ENCODE measurements at places on chromosomes 6 and 20.

GRCh38 chr6:13803581-13803980 lies 10.8 kb downstream of the MCUR1 start:
- no peak for DNase-seq

DNA sequence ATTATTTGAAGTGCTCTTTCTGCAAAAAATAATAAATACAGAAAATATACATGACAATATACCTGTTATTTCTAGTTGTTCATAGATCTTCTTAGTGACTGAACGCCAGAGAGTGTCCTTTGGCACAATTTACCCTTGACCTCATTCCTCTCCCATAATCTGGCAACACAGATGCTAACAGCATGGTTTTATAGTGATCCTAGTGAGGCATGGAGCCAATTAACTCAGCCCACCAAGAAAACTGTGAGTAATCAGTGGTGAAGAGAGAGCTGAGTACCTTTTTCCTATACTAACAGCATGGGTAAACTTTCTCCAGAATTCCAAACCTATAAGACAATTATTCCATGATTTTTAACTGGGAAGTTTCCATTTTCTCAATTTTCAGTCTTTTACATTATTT lies 61.0 kb downstream of the VGLL2 start:
- DNase-seq, result no peak

DNA sequence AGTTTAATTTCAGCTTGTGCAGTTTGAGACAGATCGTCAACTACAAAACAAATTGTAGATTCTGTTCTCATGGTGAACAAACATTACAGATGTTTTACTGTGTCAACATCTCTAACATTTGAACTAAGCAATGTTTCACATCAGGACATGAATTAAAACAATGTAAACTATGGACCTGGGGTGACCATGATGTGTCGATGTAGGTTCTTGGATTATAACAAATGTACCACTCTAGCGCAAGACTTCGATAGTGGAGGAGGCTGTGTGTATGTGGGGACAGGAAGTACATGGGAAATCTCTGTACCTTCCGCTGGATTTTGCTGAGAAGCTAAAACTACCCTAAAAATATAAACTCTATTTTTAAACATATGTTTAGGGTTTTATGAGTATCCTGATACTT lies 17.1 kb downstream of the HIVEP2 start:
- no peak for DNase-seq

- DNase-seq, result peak; percentile 37
These were observed 27.5 kb downstream of the RSPH3 start for GRCh38 chr6:158972241-158973233.

DNA sequence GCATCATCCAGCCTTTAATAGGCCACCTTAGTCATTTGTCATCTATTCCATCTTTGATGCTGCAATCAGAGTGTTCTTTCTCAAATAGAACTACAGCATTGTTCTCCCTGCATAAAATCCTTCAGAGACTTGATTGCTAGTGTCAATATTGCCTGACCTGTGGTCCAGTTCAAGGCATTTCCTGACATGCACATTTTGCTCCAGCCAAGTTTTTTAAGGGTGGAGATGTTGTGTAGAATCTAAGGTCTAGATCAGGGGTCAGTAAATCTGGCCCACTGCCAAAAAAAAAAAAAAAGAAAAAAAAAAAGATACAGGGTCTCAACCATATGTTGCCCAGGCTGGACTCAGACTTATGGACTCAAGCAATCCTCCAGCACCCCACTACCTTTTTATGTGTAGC lies 354.4 kb downstream of the FRK start:
- no peak for DNase-seq

DNA sequence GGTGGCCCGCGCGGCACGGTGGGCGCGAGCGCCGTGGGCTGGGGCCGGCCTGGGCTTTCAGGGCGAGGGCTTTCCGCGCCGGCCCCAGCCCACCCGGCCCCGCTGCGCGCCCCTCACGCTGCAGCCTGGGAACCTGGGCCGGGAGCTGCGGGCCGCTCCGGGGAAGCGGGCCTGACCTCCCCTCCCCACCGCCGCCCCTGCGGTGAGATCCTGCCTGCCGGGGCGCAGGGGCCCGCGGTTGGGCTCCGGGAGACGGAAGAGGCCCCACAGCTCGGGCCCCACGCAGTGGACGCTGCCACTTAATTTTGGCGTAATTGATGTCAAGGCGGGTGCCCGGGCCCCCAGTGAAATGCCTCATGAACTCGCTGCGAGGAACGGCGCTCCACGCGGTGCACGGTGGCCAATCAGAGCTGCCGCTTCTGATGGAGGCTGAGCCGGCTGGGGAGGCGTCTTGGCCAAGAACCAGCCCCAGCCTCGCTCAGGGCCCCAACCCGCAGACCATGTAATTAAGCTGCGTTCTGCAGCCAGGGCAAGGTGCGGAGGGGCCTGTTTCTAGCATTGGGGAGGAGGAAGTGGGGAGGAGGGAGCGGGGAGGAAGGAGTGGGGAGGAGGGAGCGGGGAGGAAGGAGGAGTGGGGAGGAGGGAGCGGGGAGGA lies 96.1 kb upstream of the BHLHE23 start:
- DNase-seq, result no peak

- DNase-seq, result no peak
These were observed 8.8 kb downstream of the RAET1L start for GRCh38 chr6:150016324-150017185.

DNA sequence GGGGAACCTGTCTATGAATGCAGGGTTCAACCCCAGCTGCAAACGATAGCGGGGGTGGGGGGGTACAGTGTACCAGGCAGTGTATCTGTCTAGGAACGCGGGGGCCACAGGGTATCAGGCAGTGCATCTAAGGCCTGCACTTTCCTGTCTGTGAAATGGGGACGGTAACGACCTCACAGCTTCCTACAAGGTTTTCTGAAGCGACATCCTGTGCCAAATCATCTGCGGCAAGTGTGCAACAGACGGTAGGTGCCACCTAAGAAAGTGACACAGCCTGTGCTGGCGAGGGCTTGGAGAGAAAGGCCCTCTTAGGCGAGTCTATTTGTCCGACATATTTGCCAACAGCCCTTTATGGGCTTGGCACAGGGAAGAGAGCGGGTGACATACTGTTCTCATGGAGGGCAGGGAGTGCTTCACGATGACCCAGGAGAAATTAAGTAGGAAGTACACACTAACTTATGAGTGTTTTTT lies 3.8 kb downstream of the DIDO1 start:
- no peak for DNase-seq

DNA sequence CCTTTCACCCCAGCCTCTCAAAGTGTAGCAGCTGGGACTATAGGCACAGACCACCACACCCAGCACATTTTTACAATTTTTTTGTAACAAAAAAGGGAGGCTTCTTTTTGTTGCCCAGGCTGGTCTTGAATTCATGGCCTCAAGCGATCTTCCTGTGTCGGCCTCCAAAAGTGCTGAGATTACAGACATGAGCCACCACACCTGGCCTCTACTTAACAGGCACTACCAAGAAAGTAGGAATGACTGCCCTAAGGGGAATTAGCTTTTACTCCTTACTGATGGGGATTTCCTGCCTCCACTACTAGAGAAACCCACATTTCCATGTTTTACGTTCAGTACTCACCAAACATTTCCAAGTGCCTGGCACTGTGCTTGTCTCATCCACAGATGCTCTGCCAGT lies 109.6 kb downstream of the CARMIL1 start:
- no peak for DNase-seq

DNA sequence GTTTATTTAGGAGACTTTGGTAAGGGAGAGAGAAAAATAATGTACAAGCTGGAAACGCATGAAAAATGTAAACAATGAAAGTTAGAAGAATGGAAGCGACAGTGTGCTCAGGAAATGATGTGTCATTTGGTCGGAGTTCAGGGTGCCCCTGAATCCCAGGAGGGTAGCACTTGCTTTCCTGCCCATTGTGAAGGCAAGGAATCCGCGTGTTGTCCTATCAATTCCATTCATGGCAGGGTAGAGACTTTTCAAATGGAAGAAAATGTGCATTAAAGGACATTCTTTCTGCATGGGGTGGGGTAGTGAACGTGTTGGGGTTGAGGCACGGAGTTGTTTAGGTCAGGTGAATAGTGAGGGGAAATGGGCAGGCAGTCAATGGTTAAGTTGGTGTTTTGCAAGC lies 33.7 kb downstream of the GCNT2 start:
- DNase-seq, result no peak

DNA sequence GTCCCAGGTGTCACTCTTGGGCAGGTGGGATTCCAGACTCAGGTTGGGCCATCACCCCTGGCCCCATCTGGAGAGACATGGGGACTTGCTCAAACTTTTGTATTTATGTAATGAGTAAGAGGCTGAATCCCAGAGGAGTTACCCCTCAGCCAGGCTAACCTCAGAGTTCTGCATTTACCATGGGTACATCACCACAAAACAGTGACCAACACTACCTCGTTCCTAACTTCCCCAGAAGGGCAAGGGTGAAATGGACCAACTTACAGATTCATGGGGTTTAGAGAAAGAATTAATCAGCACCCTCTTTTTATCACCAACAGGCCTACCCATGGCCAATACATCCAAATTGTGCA lies 259.9 kb upstream of the MARCKS start:
- DNase-seq, result no peak

GRCh38 chr20:9298906-9299305 lies 215.5 kb upstream of the LAMP5 start:
- no peak for DNase-seq

DNA sequence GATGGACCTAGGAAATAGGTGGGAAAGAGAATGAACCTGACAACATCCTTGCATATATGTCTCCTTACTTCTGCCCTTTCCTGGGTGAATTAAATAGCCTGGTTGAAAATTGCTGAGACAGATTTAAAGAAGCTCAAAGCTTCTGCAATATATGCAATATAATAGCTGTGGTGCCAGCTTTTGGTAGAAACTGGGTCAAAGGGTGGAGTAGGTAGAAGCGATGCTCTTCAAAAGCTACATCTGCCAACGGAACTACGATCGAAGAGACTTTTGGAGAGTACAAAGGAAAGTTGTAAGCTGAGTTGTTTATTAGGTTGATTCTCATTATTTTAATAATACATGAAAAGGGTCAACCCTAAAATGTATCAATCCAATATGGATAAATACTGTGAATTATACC lies 22.8 kb upstream of the TTK start:
- peak; percentile 69 for DNase-seq

DNA sequence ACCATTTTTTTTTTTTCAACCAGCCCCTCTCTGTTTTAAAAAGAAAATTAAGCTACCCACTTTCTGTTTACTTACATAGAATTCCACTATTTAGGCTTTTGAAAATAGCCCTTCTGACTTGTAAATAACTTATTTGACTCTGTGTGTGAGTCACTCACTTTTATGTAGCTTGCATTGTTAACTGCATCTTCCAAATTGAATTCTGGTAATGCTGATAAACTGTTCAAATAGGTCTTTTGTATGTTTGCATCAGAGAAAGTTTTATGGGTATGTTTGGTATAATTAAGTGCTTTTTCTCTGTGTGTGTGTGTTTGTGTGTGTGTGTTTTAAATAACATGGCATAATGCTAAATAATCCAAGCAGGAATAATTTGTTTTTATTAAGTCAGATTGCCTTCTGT lies 360.1 kb downstream of the PLCB1 start:
- no peak for DNase-seq

GRCh38 chr6:52136055-52136454 lies 48.6 kb upstream of the PKHD1 start:
- no peak for DNase-seq

DNA sequence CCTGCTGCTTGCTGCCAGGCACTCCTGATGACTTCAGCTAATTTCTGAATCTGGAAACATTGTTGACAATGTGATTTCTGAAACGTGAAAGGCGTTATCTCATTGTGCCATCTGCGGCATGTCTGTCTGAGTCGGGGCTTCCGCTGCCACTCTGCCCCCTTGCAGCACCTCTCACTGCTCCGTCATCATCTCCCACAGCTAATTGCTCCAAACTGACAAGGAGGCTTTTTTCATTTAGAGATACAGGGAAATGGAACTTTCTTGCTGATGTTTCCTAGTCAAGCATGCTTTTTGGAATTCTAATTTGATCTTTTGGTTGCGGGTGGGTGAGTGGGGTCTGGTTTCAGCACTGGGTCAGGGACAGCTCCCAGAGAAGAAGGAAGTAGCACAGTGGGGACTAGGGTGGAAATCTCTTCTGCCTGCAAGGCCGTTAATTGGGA lies 233.5 kb downstream of the DHX35 start:
- DNase-seq, result peak; percentile 26

DNA sequence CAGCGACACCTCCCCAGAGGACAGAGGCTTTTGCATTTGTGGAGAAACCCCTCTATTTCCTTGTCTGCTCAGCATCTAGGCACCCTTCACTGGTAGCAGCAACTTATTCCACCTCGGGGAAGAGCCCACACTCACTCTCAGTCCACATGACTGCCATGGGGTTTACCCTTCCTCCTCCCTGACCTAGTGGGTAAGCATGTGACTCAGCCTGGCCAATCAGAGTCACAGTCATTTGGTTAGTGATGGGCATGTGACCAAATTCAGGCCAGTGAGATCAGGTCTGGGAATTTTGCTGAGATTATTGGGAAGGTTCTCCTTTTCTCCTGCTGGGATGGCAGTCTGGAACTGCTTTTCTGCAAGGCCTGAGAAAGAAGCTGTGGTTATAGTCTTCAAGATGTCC lies 145.7 kb upstream of the PHACTR3 start:
- no peak for DNase-seq

DNA sequence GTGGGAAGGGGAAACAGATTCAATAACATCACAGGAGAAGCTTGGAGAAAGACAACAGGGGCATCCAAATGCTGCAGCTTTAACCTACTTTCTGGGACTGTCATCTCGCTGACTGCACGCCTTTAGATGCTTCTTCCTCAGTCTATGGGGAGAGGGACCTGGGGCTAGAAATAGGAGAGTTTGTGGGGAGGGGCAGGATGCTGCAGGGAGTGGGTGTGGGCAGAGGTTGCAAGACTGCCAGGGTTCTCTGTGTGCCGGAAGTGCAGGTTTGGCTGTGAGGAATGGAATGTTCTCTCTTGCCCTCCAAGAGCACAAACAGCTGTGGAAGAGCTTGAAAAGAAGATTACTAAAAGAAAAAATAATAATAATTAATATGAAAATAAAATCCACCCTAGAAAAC lies 93.2 kb downstream of the FOXO3 start:
- DNase-seq, result no peak

DNA sequence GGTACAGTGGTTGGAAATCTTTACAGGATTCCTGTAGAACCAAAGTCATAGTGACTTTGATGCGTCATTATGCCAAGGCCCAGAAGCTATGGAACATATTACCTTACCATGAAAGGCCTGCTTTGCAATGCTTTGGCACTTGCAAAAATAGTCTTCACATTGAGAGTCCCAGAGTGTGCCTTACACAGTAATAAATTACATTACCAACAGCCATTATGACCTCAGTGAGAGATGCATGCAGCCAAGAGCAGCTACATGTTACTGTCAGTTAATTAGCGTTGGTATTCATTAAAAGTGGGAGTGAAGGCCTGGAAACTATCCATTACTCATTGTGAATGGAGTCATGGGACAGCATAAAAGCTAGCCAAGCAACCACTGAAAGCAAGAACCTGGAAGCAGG lies 39.2 kb upstream of the HDDC2 start:
- DNase-seq, result no peak
